Activated T-helper 2 cell treated with anti-CD3 and anti-CD28 coated beads, Interferon-gamma antibody, Interleukin-2, Interleukin-4, amounts not matched to agents 10 μg/mL and 5 μg/mL and 100 μg/mL, durations not matched to agents 14 hours and 24 hours and 36 hours (primary cell): ENCODE measurements at places on chromosomes 4 and X. TPM values are rescaled to one million over a fixed set of nuclear protein-coding genes. Genes with fewer than 3 reads are reported as not detected.

- no peak overlapping the region for H3K27ac ChIP-seq
- no peak for DNase-seq
- no peaks in the 10 kb centered on the region for H3K27me3 ChIP-seq
- no peaks in the 10 kb centered on the region for H3K36me3 ChIP-seq
These were observed 1040.9 kb downstream of the DMD start for GRCh38 chrX:32170481-32170880.

- H3K4me1 ChIP-seq, result no peaks in the 10 kb centered on the region
- H3K27ac ChIP-seq, result no peak overlapping the region
- H3K4me3 ChIP-seq, result no peak overlapping the region
These were observed 121.8 kb upstream of the NDP start for GRCh38 chrX:44094821-44095530.

DNA sequence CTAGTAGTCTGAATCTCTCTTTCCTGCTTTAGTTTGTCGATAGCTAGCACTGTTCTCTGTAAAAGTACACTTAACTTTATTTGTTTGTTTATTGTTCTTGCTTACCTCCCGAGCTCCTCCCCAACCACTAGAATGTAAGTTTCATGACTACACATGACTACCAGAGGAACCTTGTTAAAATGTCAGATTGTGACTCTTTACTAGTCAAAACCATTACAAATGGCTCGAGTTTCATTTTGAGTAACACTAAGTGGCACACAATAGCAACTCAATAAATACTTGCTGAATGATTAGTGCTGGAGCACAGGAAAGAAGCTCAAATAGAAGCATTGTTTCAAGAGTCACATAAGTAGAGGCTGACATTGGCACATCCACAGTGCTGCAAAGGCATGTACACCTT lies 116.1 kb downstream of the MAPK10 start:
- H3K4me1 ChIP-seq, result no peaks in the 10 kb centered on the region
- no peaks in the 10 kb centered on the region for H3K36me3 ChIP-seq
- H3K27me3 ChIP-seq, result no peaks in the 10 kb centered on the region
- no peak overlapping the region for H3K4me3 ChIP-seq
- H3K27ac ChIP-seq, result no peak overlapping the region

DNA sequence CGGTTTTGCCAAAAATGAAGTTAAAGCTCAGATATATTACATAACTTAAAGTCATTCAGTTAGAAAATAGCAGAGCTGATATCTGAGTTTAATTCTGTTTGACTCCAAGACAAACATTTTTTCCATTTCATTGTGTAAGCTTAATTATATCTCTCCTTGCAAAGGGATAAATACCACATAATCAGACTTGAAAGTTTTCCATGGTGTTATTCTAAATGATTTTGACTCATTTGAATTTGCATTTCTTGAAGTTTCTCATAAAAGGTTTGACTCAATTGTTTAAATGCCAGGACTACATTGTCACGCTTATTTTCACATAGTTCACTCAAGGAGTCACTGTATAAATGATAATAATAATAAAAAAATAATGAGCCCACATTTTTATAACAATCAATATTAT lies 39.4 kb upstream of the DDX60 start:
- peaks cover 17% of the 10 kb centered on the region for H3K36me3 ChIP-seq
- H3K4me3 ChIP-seq, result no peak overlapping the region
- H3K27me3 ChIP-seq, result no peaks in the 10 kb centered on the region

GRCh38 chr4:41257257-41257901 lies 651 bp downstream of the UCHL1 start:
- H3K36me3 ChIP-seq, result no peaks in the 10 kb centered on the region
- no peak for DNase-seq
- H3K27ac ChIP-seq, result no peak overlapping the region

DNA sequence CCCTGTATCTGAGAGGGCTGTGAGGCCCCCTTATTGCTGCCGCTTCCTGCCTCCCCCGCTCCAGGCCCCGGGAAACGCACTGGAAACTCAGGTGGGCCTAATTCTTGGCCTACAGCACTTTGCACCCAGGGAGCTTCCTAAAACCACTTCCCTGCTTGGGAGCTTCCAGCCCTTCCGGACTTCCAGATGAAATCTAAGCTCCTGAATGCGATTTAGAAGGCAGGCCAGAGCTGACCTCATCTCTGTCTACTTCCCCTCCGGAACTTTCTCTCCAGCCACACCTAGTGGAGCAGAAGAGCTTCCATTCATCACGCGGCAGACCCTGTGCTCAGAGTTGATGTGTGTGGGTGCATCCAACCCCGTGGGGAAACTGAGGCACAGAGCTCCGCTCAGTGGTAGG lies 84.2 kb downstream of the SORCS2 start:
- DNase-seq, result no peak
- no peak overlapping the region for H3K4me3 ChIP-seq
- H3K27ac ChIP-seq, result no peak overlapping the region
- H3K4me1 ChIP-seq, result no peaks in the 10 kb centered on the region
- no peaks in the 10 kb centered on the region for H3K27me3 ChIP-seq

DNA sequence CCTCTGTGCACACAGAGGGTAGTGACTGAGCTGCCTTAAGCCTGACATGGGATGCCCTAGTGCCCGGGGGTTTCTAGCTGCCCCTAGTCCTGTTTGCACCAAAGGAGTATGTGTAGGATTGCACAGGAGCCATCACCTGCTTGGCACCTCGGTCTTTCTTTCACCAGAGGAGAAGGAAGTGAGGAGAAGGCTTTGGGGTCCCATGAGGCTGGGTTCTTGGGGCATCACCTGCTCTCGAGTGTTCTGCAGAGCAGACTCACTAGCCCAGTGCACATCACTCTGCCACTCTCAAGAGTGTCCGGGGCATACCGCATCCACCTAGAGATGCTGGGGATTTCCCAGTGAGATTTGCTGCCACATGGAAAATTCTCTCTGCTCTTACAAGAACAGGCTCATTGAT lies 40.5 kb upstream of the GPR78 start:
- H3K4me1 ChIP-seq, result peaks cover 5% of the 10 kb centered on the region
- no peak for DNase-seq
- H3K27me3 ChIP-seq, result no peaks in the 10 kb centered on the region
- H3K4me3 ChIP-seq, result no peak overlapping the region
- peak overlapping the region; percentile 69 for H3K27ac ChIP-seq

Gene PAGE2
- total RNA-seq, result not detected in 2 replicates
